Esophagus squamous epithelium (tissue), 5 donors: ENCODE measurements at places on chromosomes 4 and X.

- DNase-seq = no peak
Observed at GRCh38 chr4:172305698-172306097, 492.5 kb downstream of the GALNTL6 start.

DNA sequence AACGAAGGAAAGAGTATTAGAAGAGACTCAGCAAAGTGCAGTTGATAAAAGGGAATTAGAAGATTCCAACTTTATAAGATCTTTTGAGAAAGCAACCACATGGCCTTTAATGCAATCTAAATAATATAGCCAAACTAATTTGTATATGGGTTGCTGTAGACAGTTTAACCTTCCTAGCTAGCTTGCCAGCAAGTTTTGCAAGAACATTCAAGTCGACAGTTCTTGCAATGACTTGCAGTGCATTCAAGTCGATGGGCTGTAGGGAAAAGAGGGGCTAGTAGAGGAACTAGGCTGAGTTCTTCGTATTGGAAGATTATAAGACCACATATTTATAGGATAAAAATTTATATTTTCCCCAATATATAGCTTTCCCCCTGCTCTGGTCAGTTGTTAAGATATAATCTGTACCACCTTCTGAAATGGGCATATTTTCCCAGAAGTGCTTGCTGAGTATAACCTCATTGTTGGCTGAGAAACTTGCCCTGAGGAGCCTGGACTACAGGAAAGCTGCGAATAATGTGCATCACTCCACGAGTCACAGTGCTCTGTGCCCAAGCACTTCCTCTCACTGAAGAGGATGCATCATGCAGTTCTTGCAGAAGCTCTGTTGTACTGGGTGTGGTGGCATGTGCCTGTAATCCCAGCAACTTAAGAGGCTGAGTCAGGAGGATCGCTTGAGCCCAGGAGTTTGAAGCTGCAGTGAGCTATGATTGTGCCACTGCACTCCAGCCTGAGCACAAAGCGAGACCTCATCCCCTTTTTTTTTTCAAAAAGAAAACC, 56.7 kb downstream of the DOCK11 start:
- DNase-seq = no peak

GRCh38 chr4:110668463-110669235, 45.8 kb upstream of the PITX2 start:
- no peak for DNase-seq

- DNase-seq = no peak
Observed at GRCh38 chr4:126701756-126702155, 931.0 kb upstream of the INTU start.

GRCh38 chr4:61571761-61572559, 371.8 kb downstream of the ADGRL3 start:
- DNase-seq = no peak

- DNase-seq = no peak
Observed at GRCh38 chr4:77121736-77122240, 35.2 kb upstream of the CCNG2 start.

GRCh38 chr4:169900241-169900845, 125.9 kb downstream of the MFAP3L start:
- DNase-seq = no peak

DNA sequence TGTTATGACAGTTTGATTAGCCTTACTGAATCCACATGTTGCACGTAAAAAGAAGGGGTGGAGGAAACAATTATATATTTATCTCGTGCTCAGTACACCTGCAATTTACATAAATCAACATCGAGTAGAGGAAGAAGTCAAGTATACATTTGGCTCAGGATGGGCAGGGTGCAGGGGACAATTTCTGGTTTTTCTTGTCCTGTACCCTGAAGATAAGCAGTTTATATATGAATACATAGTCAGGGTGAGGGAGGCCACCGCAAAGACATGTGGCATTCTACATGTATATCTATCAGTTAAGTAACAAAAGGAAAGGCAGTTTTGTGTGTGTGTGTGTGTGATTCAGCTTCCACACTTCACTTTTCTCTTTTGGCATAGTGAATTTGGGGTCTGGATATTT, 11.1 kb upstream of the EREG start:
- DNase-seq = no peak

DNA sequence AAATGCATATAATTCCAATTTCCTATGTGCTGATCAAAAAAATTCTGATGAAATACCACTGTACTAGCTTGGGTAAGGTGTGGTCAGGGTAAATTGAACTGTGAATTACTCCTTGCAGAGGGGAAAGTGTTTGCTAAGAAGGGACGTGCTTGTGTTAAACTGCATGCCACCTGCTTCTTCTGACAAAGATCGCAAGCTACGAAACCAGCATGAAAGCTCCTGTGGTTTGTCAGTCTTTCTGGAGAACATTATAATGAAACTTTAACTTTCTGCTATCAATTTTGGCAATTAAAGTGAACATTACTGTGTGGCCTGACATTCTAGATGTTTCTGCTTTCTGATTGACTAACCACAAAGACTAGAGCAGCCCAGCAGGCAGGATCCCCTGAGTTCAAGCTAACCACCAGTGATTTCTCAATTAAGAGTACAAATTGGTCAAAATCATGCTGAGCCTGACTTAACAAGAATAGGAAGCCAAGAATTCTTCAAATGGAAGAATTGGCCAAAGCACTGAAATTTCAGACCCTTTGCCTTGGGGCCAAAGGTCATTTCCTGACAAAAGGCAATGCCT, 239.0 kb downstream of the SLITRK2 start:
- DNase-seq = no peak

GRCh38 chr4:53015681-53016080, 153.6 kb downstream of the RASL11B start:
- DNase-seq = no peak

DNA sequence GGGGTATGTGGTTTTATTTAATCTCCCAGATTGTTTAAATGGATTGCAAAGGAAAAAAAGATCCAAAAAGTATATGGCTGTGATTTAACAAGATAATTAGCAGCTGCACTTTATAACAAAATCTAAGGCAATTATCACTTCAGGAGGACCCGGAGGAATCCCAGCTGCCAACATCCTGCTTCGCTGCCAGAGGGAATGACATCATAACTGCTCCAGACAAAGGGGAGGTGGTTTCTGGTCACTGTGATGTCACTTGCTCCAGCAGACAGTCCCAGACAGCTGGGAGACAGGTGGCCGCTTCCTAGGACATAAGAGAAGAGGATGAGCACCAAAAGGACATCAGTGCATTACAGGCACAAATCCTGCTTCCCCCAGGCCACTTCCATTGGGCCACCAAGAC, 371.0 kb downstream of the BCOR start:
- DNase-seq = no peak

DNA sequence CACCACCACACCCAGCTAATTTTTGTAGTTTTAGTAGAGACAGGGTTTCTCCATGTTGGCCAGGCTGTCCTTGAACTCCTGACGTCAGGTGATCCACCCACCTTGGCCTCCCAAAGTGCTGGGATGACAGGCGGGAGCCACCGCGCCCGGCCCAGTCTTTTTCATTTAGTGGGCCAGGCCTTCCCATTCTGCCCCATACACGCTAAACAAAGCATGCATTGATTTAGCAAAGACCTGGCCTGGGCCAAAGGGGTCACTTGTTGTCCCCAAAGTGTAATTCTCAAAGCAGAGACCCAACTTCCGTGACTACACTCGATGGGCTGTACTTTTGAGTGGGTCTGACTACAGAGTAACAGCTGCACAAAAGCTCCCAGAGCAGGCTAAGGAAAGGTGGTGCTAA, 29.2 kb downstream of the CNGA2 start:
- no peak for DNase-seq

DNA sequence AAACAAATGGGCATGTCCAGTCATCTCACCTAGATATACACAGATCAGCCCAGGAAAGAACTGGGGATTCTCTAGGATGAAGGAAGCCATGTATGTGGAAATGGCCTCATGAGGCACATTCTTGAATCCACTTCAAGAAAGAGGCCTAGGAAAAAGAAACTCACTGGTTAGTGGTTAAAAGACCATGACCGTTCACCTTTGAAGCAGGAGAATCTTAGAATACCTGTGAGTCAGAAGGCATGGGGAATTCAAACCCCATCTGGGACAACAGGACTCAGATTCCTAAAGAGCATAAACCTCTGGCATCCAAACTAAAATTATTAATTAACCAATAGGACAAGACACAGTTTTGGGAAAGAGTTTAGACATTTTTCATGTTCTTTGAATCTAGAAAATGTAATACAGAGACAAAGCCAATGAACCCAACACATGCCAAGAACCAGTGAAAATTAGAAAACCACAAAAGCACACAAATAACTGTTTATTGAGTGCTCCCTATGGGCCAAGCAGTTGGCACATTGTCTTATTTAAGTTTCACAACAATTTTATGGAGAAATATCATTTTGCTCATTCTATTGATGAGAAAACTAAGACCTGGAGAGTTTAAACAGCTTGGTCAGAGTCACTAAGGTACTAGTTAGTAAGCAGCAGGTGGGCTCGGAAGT, 97.5 kb downstream of the NPNT start:
- no peak for DNase-seq

- no peak for DNase-seq
Observed at GRCh38 chr4:119038116-119038841, 97.4 kb upstream of the MYOZ2 start.

- DNase-seq = no peak
Observed at GRCh38 chr4:70559924-70560323, 32.1 kb upstream of the AMBN start.

GRCh38 chr4:123564758-123565346, 168.3 kb downstream of the SPRY1 start:
- DNase-seq = no peak

- DNase-seq = no peak
Observed at GRCh38 chrX:20263474-20263873, 3.2 kb downstream of the RPS6KA3 start.

- no peak for DNase-seq
Observed at GRCh38 chr4:3396600-3396999, 45.2 kb upstream of the HGFAC start.

DNA sequence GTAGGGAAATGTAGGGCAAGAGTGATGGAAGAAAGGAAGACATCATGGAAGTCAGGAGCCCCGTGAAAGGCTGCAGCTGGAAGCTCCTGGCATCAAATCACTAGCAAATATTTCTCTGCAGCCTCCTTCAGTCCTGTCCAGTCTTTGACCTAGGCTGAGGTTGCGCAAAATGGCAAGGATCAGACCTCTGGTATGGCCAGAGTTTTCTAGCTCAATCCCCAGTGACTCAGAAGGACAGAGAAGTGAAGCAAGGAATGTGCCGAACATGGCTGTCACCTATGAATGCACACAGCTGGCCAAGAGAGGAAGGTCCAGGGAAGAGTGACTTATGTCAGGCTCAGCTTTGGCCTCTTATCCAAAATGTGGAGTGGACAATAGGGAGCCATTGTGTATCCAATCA, 71.1 kb upstream of the PHOX2B start:
- DNase-seq = no peak

GRCh38 chrX:55787063-55787462, 69.5 kb downstream of the RRAGB start:
- DNase-seq = no peak

GRCh38 chr4:75514131-75514948, at the start of the genes RCHY1 and THAP6:
Gene RCHY1, minus strand, starts transcription at chr4:75514403. Its CDS starts 117 bp downstream, at chr4:75514286.
Gene THAP6, plus strand, starts transcription at chr4:75514473. Its CDS starts 980 bp downstream, at chr4:75515453.
- DNase-seq = peak; percentile 77

- no peak for DNase-seq
Observed at GRCh38 chr4:176002007-176002613, 63.5 kb upstream of the WDR17 start.

DNA sequence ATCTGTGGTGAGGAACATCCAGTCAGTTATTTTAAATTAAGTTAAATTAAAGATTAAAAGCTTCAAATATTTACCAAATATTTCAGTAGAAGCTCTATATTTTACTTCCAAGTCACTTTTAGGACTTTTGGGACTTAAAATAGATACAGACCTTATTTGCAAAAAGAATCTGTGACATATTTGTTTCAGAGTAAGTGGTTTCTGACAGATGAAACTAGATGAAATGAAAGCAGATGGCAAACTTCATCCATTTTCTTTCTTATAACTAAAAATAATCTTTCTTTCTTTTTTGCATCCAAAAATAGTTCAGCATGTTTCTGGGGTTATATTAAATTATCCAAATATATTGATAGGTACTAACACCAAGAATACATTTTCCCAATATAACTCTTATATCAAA, 6.6 kb upstream of the UTP3 start:
- no peak for DNase-seq

DNA sequence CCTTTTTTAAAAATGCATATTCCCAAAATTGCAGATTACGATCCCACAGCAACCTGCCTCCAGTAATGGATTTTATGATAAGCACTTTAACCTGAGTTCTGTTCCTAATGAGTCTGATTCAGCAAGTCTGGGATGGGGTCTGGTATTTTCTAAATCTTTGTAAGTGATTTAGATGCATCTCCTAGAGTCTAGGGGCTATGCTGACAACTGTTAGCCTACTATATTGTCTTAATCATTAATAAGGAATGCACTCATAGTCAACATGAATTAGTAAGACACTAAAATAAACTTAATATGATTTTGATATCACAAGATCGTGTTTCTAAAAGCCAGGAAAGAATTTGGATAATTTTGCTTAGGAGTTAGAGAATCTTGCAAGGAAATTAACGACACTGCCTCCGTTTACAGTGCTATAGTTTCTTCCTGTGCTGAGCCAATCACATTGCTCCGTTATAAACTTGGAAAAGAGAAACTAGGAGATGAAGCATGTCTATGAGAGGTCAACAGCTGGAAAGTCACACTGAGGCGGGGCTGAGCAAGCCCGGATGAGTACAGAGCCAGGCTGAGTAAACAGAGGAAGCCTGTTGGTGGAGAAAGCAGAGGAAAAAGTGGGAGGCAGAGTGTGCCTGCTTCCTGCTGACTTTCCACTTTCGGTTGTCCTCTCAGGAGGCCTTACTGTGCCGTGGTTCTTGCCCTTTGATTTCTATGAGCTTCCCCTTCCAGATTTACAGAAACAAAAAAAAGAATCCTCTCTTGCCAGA, 5.4 kb downstream of the SCARB2 start:
- DNase-seq = no peak

DNA sequence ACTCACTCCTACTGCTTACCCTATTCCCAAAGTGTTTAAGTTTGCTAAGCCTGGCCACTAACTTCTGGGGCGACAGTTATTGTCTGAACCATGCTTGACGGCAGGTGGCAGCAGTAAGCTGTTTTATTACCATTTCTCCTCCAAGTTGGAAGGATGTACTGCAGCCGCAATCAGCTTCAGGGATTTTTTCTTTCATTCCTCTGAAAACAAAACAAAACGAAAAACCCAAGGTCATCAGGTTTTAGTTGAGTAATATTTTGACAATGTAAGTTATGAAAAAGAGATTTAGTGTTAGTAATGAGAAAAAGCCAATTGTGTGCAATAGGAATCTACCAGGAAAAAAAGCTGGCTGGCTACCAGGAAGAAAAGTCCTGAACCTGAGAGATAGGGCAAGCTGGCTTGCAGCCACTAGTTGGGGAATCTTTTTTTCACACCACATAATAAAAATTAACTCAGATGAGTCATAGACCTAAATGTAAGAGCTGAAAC, 13.2 kb upstream of the RAB9B start:
- DNase-seq = no peak
